ENCODE measurements at places on chromosomes 2 and 18.

DNA sequence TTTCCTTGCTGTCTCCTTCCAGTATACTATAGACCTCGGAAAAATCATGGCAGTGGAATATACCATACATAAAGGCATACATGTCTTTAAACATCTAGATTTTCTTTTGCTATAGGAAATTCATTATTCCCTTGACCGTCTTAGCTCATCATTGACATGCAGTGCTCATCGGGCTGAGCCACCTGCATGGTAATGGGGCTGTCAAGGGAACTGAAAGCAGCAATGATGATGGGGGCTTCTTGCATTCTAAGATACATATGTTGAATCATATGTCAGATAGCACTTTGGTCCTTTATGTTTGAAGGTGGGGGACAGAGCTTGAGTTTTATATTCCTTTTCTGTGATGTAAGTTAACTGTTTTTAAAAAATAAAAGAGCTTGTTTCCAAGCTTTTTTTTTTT, 106.6 kb downstream of the ICA1L start:
- peaks cover 16% of the 10 kb centered on the region for H3K36me3 ChIP-seq
- no peak overlapping the region for H3K4me3 ChIP-seq
- H3K27me3 ChIP-seq, result no peaks in the 10 kb centered on the region
- peaks cover 27% of the 10 kb centered on the region for H3K4me1 ChIP-seq

GRCh38 chr2:73175663-73176204, 26.6 kb upstream of the NOTO start:
- H3K4me1 ChIP-seq, result peaks cover 10% of the 10 kb centered on the region
- H3K27me3 ChIP-seq, result peaks cover 56% of the 10 kb centered on the region
- H3K27ac ChIP-seq, result no peak overlapping the region

- H3K27me3 ChIP-seq, result no peaks in the 10 kb centered on the region
- peaks cover 94% of the 10 kb centered on the region for H3K4me1 ChIP-seq
- H3K27ac ChIP-seq, result peak overlapping the region; percentile 69
- DNase-seq, result peak; percentile 35
- no peaks in the 10 kb centered on the region for H3K36me3 ChIP-seq
Observed at GRCh38 chr2:96159084-96159830, 14.0 kb upstream of the DUSP2 start.

DNA sequence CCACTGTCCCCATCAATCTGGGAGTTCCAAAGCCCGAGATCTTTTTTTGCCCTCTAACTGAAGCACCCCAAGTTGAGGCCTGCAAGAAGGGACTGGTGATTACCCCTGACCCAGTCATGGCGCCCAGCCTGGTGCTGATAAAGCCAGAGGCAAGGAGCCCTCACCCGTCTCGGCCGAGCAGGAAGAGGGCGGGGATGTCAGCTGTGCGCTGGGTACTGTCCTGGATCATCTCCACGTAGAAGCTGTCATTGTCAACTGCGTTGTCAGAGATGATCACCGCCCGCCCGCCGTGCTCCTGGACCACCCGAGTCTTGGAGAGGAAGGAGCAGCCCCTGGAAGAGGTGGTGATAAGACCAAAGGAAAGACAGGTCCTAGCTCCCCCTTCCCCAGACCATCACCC, 4.4 kb downstream of the PRADC1 start:
- H3K4me3 ChIP-seq, result no peak overlapping the region
- H3K4me1 ChIP-seq, result peaks cover 4% of the 10 kb centered on the region
- H3K27ac ChIP-seq, result no peak overlapping the region
- no peak for DNase-seq

- H3K4me1 ChIP-seq, result no peaks in the 10 kb centered on the region
- no peak overlapping the region for H3K27ac ChIP-seq
- H3K4me3 ChIP-seq, result no peak overlapping the region
- DNase-seq, result no peak
- no peaks in the 10 kb centered on the region for H3K36me3 ChIP-seq
Observed at GRCh38 chr2:222733846-222734702, 62.6 kb downstream of the MOGAT1 start.

DNA sequence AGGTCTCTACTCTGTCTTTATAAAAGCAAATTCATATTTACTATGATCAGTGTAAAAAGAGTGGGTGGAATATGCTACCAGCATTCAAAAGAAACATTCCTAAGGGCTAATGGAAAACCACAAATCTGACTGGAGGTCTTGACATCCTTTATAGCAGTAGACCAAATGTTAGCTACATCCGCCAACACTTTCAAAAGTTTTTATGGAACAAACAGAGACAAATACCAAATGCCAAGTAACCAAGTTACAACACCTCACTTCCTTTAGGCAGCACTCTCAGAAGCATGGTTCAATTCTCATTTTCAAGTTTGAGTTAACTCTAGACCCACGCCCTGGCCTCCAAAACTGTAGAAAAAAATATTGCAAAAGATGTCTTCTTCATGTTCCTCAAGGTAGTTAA, 78.3 kb upstream of the SETBP1 start:
- DNase-seq, result no peak
- H3K4me3 ChIP-seq, result no peak overlapping the region
- H3K27me3 ChIP-seq, result no peaks in the 10 kb centered on the region
- no peaks in the 10 kb centered on the region for H3K36me3 ChIP-seq
- H3K4me1 ChIP-seq, result peaks cover under 1% of the 10 kb centered on the region
- no peak overlapping the region for H3K27ac ChIP-seq

GRCh38 chr2:76599732-76600368, 889.1 kb upstream of the GCFC2 start:
- H3K27ac ChIP-seq, result no peak overlapping the region
- no peak overlapping the region for H3K4me3 ChIP-seq
- DNase-seq, result no peak
- H3K4me1 ChIP-seq, result no peaks in the 10 kb centered on the region
- no peaks in the 10 kb centered on the region for H3K36me3 ChIP-seq

DNA sequence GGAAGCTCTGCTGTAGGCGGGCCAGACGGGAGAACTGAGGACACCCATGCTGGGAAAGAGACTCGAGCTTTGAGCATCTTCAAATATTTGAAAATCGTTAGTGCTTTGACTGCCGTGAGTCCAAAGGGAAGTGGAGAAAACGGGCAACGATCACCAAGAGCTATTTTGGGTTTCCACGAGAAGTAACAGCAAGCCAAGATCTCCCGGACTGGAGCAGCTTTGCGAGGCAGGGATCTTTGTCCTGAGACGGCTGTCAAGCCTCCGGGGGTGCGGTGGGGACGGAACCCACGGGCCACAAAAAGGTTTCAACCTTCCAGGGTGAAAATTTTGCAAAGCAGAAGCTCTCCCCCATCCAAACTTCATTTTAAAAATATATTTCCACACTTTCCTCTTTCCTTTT, 195.8 kb downstream of the NDUFA10 start:
- no peak overlapping the region for H3K27ac ChIP-seq
- no peaks in the 10 kb centered on the region for H3K4me1 ChIP-seq
- H3K27me3 ChIP-seq, result peaks cover 14% of the 10 kb centered on the region
- H3K36me3 ChIP-seq, result no peaks in the 10 kb centered on the region

DNA sequence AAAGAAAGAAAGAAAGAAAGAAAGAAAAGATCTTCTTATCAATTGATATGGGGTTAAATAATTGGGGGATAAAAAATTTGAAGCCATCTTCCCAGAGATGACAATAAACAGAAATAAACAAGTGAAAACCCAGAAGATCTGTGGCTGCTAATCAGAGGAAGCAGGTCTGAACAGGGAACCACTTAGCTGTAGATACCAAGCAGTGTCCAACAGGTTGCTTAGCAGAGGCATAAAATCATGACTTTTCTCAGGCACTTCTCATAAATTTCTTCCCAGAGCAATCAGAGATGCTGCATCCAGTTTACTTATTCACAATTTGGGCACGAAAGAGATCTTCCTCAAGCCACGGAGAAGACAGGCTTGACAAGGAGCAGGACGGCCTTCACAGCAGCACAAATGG, 5.7 kb upstream of the LPIN1 start:
- no peak overlapping the region for H3K4me3 ChIP-seq
- H3K27me3 ChIP-seq, result peaks cover 6% of the 10 kb centered on the region
- H3K36me3 ChIP-seq, result no peaks in the 10 kb centered on the region
- H3K27ac ChIP-seq, result no peak overlapping the region
- peaks cover 32% of the 10 kb centered on the region for H3K4me1 ChIP-seq

DNA sequence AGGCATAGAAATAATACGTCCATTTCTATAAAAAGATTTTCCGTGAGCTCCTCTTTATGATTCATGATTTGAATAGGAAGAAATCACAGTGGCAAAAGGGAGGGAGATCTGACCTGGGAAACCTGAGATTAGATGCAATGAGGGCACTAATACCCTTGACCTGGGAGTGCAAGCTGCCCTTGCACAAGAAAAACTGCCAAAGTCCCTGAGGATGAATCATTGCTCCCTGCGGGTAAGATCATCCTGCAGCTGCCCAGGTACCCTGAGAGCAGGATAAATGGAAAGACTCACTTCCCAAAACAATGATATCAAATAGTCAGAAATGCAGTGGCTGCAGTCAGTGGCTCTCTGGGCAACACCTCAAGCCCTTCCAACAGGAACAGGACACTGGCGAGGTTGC, 11.6 kb downstream of the FHL2 start:
- no peaks in the 10 kb centered on the region for H3K27me3 ChIP-seq
- DNase-seq, result no peak
- H3K4me1 ChIP-seq, result no peaks in the 10 kb centered on the region
- no peak overlapping the region for H3K4me3 ChIP-seq

GRCh38 chr2:191636586-191636985, 41.4 kb upstream of the NABP1 start:
- no peak overlapping the region for H3K27ac ChIP-seq
- H3K36me3 ChIP-seq, result no peaks in the 10 kb centered on the region
- peaks cover 20% of the 10 kb centered on the region for H3K4me1 ChIP-seq
- no peak overlapping the region for H3K4me3 ChIP-seq

GRCh38 chr18:41936471-41937134, 18.4 kb upstream of the PIK3C3 start:
- no peak for DNase-seq
- H3K4me1 ChIP-seq, result no peaks in the 10 kb centered on the region
- no peak overlapping the region for H3K4me3 ChIP-seq

- H3K36me3 ChIP-seq, result no peaks in the 10 kb centered on the region
- no peaks in the 10 kb centered on the region for H3K27me3 ChIP-seq
- no peak overlapping the region for H3K27ac ChIP-seq
- H3K4me1 ChIP-seq, result no peaks in the 10 kb centered on the region
Observed at GRCh38 chr2:133169274-133169912, 398.9 kb downstream of the NCKAP5 start.

GRCh38 chr2:126658319-126658904, 2.5 kb downstream of the GYPC start:
- H3K27ac ChIP-seq, result peak overlapping the region; percentile 89
- DNase-seq, result no peak
- H3K27me3 ChIP-seq, result no peaks in the 10 kb centered on the region
- peaks cover 48% of the 10 kb centered on the region for H3K4me1 ChIP-seq
- H3K36me3 ChIP-seq, result no peaks in the 10 kb centered on the region

DNA sequence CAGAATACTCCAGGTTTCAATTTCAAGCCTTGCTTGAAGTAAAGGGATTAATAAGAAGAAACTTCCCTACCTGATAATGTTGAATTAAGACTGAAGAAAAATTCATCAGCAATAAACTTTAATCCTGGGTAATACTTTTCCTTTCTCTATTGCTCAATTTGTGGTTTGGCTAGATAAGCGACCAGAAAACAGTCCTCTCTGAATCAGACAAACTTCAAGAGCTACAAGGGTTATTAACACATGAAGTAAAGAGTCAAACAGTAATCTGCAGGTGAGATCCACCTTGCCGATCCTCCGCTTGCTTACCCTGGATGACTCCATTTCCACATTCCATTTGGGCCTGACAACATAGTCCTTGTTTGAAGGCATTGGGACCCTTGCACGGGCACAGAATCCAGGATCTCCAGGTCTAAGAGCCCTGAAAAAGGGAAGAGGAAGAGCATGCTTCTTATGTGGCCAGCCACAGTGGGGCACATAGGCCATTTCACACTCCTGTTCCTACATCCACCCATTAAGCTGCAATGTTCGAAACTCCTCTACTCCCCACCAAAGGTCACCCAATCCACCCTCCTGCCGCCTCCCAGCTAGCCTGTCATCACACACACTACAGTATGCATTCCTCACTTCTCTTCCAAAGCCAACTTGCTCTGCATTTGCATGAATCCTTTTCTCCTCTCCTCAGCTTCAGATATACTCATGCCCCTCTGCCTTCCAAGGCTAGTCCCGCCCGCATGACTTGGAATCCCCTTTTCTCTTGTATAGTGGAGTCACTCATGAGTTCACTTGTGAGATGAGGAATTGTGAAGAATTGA, 39.8 kb downstream of the IWS1 start:
- peaks cover 3% of the 10 kb centered on the region for H3K36me3 ChIP-seq
- peak overlapping the region; percentile 38 for H3K27ac ChIP-seq
- no peak overlapping the region for H3K4me3 ChIP-seq
- peaks cover 8% of the 10 kb centered on the region for H3K4me1 ChIP-seq

GRCh38 chr2:58680755-58681310, 439.7 kb upstream of the FANCL start:
- no peaks in the 10 kb centered on the region for H3K27me3 ChIP-seq
- H3K36me3 ChIP-seq, result no peaks in the 10 kb centered on the region

- no peak overlapping the region for H3K4me3 ChIP-seq
- no peak overlapping the region for H3K27ac ChIP-seq
- no peaks in the 10 kb centered on the region for H3K36me3 ChIP-seq
- no peak for DNase-seq
- no peaks in the 10 kb centered on the region for H3K27me3 ChIP-seq
Observed at GRCh38 chr2:40226637-40227036, 225.3 kb downstream of the SLC8A1 start.

DNA sequence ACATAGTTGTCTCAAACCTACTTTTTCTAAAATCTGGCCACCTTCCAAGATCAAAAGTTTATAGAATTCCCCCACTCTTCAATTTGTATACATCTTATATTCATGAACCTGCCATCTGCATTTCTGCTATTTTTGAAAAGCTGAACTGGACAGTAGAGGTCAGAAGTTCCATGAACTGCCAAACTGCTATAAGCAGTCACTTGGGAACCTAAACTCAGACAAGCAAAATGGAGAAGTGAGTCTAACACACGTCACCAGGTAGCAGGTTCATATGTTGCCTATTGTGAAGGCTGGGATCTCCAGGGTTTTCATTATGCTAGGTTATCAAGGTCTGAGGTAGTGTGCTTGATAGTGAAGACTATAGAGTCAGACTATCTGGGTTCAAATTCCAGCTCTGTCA, 2.0 kb upstream of the MYO1B start:
- H3K36me3 ChIP-seq, result no peaks in the 10 kb centered on the region
- no peak overlapping the region for H3K4me3 ChIP-seq
- no peaks in the 10 kb centered on the region for H3K4me1 ChIP-seq
- no peak overlapping the region for H3K27ac ChIP-seq
- H3K27me3 ChIP-seq, result no peaks in the 10 kb centered on the region

DNA sequence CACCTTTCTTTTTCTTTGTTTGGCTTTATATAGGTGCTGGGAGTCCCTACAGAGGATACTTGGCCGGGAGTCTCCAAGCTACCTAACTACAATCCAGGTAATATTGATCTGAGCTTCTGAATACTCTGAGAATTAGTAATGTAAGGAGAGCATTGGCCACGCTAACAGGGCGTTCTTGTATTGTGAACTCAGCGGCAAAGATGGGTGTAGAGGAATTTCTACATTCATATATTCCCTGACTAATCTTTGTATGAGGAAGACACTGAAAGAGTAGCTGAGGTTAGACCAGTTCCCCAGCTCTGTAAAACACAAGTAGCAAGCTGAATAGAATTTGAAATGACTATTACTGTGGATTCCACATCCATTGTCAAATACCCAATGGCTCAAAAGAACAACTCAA, 48.5 kb downstream of the CDK15 start:
- no peak for DNase-seq
- no peak overlapping the region for H3K4me3 ChIP-seq
- no peak overlapping the region for H3K27ac ChIP-seq
- H3K36me3 ChIP-seq, result no peaks in the 10 kb centered on the region

All from T-cell (primary cell).